ENCODE measurements at places on chromosomes 2 and 18.

DNA sequence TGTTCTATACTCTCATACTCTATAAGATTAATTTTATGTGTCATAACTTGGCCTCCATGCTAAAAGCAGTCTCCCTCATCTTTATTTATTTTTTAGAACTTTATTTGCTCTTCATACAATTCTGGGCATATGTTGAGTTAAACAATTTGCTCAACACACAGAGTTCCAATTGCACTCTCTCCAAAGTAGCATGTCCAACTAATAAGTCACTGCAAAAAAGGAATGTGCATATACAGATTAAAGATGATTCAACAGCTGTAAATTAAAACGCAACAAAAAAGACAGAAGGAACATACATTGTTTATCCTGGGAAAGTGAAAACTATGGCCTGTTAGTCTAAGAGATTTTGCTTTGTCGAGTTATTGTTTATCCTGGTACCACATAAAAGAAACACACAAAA lies 277.7 kb upstream of the ACVR2A start:
- no peak for DNase-seq

DNA sequence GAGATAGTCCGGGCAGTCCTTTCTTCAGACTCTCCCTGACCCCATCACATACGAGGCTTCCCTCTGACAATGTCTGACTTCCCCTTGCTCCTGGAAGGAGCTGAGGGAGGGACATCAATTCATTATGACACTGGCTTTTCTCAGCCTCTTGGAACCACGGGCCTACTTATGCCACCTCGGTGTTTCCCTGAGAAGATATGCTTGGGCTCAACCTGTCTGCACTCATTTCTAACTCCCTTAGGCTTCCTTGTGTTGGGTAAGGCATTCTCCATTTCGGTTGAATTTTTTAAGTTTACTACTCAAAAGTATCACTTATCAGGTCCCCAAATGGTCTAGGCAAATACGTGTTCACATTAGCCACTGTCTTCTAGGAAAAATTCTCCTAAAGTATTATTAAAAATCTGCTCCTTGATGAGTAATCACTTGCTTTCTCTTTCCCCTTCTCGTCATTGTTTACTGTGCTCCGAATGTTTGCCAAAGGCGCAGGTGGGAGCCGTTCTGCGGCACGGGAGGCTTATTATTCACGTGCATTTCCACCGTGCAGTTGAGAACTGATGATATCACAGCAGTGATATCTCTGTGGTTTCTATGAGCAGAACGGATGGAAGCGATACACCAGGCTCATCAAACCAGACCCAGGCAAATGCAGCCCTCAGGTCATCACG lies 33.1 kb downstream of the ARL4C start:
- no peak for DNase-seq

GRCh38 chr2:54492335-54492734 lies 36.2 kb downstream of the SPTBN1 start:
- DNase-seq: no peak

DNA sequence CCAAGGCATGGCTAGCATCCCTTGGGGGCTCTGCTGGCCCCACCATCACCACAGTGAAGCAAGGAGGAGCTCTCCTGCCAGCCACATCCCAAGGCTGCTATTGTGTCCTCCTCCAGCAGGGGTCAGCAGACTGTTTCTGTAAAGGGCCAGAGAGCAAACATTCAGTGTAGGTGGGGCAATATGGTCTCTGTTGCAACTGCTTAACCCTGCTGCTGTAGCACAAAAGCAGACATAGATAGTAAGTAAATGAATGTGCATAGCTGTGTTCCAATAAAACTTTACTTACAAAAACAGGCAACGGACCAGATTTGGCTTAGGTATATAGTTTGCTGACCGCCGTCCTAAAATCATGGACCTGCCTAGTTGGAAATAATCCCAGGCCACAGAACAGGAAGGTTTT lies 36.4 kb upstream of the ZBTB7C start:
- DNase-seq: peak; percentile 84

DNA sequence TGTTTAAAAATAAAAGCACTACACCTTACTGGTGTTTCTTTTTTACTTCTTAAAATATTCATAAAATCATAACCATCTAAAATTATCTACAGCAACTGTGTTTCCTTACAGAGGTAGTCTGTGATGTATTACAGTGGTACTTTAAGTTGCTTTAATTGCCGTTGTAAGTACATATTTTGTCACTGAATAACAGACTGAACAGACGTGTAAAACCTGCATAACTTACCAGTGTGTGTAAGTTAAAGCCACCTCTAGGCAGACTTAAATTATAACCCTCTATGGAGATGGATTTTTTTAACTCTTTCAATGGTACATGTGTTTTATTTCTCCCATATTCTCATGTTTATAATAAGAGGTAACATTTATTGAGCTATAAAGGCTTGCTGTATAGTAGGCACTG lies 166.8 kb downstream of the NR4A2 start:
- no peak for DNase-seq

- DNase-seq: no peak
Measured at GRCh38 chr2:53708988-53709387, 58.6 kb upstream of the CHAC2 start.

- DNase-seq: no peak
Measured at GRCh38 chr2:10810202-10811161, 2.1 kb downstream of the PDIA6 start.

- DNase-seq: no peak
Measured at GRCh38 chr2:203759690-203760365, 53.4 kb downstream of the CD28 start.

- DNase-seq: no peak
Measured at GRCh38 chr2:122029945-122030344, 274.5 kb downstream of the TSN start.

- DNase-seq: no peak
Measured at GRCh38 chr2:204436230-204436629, 109.0 kb upstream of the PARD3B start.

- DNase-seq: peak; percentile 24
Measured at GRCh38 chr2:128789776-128790455, 471.2 kb upstream of the HS6ST1 start.

DNA sequence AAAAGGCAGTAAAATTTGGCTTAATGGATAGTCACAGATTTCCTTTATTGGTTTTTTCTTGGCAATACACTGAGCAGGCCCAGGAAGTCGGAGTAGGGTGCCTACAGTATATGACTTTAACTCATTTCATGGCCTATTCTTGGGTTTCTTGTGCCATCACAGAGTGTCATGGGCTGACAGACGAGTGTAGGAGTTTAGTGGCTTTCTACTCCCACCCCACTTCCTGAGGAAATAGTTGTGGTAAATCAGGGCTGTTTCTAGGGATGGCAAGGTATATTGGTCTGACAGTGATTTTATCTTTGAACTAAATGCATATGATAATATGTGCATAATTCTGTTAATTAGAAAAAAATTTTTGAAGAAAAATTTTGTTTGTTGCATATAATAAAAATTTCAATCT lies 100.1 kb downstream of the PLCL1 start:
- no peak for DNase-seq

- no peak for DNase-seq
Measured at GRCh38 chr2:128416806-128417205, 98.1 kb upstream of the HS6ST1 start.

- DNase-seq: peak; percentile 71
Measured at GRCh38 chr18:72652990-72653593, 109.0 kb upstream of the CBLN2 start.

GRCh38 chr2:239751679-239752355 lies 273.3 kb downstream of the NDUFA10 start:
- no peak for DNase-seq

DNA sequence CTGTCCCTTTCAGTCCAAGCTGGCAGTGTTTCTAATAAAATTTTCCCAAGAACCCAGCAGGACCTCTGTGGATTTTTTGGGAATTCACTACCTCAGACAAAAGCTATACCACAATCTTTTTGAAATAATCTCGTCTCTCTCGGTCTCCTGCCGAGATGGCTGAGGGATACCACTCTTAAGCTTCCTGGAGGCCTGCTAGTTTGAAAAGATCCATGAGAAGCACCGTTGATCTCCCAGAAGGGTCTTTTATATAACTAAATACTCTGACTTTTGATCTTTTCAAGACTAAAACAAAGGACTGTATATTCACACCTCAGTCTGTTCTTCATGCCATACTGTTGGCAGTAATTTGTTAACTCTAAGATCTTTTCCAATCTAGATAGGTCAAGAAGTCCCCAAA lies 141.7 kb downstream of the UPP2 start:
- no peak for DNase-seq

GRCh38 chr2:74261204-74261864 lies 62.9 kb downstream of the MTHFD2 start:
- DNase-seq: peak; percentile 86

DNA sequence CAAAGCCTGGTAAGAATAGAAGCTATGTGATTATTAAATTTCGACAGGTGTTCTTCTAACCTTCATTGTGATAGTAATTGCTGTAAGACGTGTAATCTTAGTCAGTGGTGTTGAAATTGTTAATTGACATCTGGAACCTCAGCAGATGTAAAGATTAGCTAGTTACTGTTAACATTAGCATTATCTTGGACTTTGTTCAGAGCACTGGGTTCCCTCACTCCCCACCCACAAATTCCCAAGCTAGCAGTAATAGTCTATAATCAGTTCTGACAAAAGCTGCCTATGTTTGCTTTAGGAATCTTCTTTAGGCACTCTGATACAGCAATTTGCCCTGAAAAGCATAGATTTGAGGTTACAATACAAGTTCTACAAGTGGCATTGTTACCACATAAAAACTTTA lies 233.7 kb downstream of the EN1 start:
- no peak for DNase-seq

DNA sequence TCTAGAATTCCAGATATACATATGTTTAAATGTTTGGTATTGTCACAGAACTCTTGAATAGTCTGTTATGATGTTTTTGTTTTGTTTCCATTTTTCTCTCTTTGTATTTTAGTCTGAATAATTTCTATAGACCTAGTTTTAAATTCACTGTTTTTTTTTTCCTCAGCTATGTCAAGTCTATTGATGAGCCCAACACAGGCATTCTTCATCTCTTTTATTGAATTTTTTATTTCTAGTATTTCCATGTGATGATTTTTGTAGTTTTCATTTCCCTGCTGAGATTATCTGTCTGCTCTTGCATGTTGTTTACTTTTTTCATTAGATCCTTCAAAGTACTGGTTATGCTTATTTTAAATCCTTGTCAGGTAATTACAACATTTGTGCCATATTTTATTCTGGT lies 254.7 kb downstream of the C1D start:
- DNase-seq: no peak

- DNase-seq: no peak
Measured at GRCh38 chr2:151269798-151270568, 8.3 kb upstream of the RBM43 start.

DNA sequence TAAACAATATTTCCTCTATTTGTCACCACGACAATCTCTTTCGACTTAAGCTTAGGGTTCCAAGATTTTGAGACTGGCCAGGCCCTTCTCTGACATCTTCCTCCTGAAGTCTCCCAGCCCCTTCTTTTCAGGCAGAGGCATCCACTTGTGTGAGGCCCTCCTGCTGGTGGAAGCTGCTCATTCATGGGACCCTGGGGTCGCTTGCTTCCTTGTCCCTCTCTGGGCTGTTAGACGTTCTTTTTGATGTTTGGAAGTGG lies 188.2 kb upstream of the APCDD1 start:
- no peak for DNase-seq

DNA sequence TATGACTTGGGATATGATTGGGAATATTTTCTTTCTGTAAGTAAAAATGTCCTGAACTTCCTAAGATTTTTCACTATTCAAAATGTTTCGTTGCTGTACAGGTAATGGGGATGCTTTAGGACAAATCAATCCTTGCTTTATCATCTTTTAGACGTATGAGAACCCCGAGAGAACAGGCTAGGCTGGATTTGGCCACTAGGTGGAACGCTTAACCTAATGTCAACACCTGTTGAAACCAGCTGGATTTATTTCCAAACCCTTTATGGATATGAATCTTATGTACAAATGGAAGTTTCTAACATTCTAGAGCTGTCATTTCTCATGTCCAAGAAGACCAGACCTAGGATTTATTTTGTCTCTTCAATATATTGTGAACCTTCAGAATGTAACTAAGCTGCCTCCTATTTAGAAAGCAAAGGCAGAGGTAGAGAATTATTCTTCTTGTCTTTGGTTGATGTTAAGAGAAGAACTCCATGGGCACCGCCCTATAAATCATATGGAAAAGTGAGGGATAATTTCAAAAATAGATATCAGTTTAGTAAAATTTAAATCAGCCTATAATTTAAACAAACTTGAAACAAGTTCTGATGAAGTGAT lies 96.7 kb downstream of the PMAIP1 start:
- no peak for DNase-seq

- DNase-seq: no peak
Measured at GRCh38 chr2:81670885-81671284, 1366.3 kb upstream of the LRRTM1 start.

DNA sequence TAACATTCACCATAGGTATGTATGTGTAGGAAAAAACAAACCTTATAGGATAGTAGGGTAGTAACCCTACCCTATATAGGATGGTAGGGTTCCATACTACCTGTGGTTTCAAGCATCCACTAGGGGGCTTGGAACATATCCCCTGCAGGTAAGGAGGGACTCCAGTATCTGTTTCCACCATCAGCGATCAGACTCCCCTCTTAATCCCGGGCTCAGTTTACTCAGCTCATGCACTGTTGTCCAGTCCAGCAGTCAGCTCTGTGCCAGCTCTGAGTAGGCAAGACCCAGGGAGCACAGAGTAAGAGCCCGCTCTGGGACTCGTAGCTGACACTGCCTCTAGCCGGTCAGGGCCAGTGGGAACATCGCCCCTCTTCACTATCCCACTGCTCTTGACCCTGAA lies 61.7 kb downstream of the MEX3C start:
- peak; percentile 54 for DNase-seq

DNA sequence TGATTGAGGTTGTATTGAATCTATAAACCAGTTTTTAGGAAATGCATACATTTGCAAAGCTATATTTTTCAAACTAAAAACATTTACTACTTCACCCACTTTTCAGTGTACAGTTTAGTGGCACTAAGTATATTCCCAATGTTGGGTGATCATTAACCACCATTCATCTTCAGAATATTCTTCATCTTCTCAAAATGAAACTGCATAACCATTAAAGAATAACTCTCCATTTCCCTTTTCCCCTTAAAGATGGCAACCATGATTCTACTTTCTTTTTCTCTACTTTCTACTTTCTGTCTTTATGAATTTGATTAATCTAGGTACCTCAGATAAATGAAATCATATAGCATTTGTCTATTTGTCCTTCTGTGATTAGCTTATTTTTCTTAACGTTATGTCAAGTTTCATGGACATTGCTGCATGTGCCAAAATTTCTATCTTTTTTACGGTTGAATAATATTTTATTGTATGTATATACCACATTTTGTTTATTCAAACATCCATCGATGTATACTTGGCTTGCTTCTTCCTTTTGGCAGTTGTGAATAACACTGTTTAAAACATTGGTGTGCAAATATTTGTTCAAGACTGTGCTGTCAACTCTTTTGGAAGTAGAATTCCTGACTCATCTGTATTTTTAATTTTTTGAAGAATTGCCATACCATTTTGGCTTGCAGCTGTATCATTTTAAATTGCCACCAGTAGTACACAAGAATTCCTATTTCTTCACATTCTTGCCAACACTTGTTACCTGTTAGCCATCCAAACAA lies 104.9 kb downstream of the RPRM start:
- DNase-seq: no peak

Data from H9 (cell line).